ENCODE measurements at places on chromosomes 11 and 22. TPM values are rescaled to one million over a fixed set of nuclear protein-coding genes. Genes with fewer than 3 reads are reported as not detected.

The TP53AIP1 gene
- total RNA-seq: not detected

The DDTL gene
- 1.5 TPM for total RNA-seq

The SERPINH1 gene
- total RNA-seq: 65.8 TPM

- DNase-seq: no peak
Measured at GRCh38 chr22:37148031-37148651, 1.6 kb downstream of the IL2RB start.
